Smooth muscle cell of the pulmonary artery (primary cell): ENCODE measurements at places on chromosomes 1 and 21. TPM values are rescaled to one million over a fixed set of nuclear protein-coding genes. Genes with fewer than 3 reads are reported as not detected.

CYP4A11 gene
- not detected in 2 replicates for total RNA-seq

SORT1 gene
- total RNA-seq: 16.7 and 27.4 TPM in 2 replicates

LCE1F gene
- total RNA-seq: not detected in 2 replicates

ADAM30 gene
- 0.03 TPM in 1 of 2 replicates, not detected in the other for total RNA-seq

NDUFV3 gene
- total RNA-seq: 38.9 and 41.9 TPM in 2 replicates

LRRC7 gene
- total RNA-seq: 0.07 TPM in 1 of 2 replicates, not detected in the other
